ENCODE measurements at places on chromosomes 16 and 17.
A peak's percentile ranks its signal among the peaks of the same experiment; 100 is the strongest.

DNA sequence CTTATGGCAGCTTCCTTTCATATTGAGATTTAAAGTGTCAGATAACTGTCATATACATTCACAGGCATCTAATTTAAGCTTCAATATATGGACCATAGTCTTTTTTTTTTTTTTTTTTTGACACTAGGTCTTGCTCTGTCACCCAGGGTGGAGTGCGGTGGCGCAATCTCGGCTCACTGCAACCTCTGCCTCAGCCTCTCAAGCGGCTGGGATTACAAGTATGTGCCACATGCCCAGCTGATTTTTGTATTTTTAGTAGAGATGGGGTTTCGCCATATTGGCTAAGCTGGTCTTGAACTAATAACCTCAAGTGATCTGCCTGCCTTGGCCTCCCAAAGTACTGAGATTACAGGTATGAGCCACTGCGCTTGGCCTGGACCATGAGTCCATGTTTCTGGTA is 13.6 kb downstream of the CEP95 start:
- no peak for DNase-seq

GRCh38 chr17:320139-320538 is 32.5 kb downstream of the RPH3AL start:
- DNase-seq: no peak

DNA sequence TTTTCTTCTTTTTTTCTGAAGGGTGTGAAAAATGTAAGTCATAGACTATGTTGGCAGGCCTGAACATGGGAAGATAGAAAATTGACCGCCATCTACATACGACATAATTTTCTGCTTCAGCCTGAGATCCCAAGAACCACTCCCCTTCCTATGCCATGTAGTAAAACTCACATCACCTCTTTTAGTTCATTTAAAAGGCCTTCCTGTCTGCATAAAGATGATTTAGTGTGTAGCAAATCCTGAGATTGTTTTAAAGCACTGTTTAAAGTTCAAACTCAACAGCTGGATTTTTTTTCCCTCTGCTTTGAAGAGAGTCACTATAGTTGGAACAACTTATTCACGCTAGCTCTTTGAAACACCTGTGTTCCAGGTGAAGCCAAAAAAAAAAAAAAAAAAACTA is 101.5 kb downstream of the NLK start:
- no peak for DNase-seq

GRCh38 chr16:12079412-12079965 is 103.0 kb downstream of the SNX29 start:
- peak; percentile 27 for DNase-seq

- peak; percentile 41 for DNase-seq
Observed at GRCh38 chr17:18257982-18258355, 569 bp downstream of the FLII start.

GRCh38 chr16:58499092-58499511 is 841 bp upstream of the NDRG4 start:
- no peak for DNase-seq

GRCh38 chr17:78512976-78513375 is 64.2 kb downstream of the DNAH17 start:
- DNase-seq: no peak

- no peak for DNase-seq
Observed at GRCh38 chr16:29663016-29663806, at the start of gene SPN. TSS of gene SPN (plus strand) at chr16:29663247. CDS start at chr16:29663729, 482 bp downstream.

GRCh38 chr16:69526831-69527655 is 38.7 kb upstream of the NFAT5 start:
- DNase-seq: no peak

- no peak for DNase-seq
Observed at GRCh38 chr17:70989280-70989679, 819.9 kb downstream of the KCNJ2 start.

DNA sequence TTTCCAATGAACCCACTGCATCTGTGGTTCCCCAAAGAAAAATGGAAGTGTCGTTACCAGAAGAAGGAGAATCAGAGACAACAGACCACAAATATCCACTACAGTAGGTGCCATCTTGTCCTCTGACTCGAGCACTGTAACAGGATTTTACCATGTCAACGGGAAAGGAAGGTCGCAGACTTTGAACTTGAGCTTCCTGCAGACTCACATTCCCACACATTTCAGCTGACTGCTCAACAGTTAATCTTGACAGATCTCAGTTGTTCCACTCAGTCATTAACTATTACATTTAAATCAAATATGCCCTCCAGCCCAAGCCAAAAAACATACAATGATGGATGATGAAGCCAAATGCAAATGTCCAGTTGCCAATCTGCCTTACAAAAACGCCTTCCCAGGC is 37.0 kb downstream of the GAS7 start:
- DNase-seq: no peak

DNA sequence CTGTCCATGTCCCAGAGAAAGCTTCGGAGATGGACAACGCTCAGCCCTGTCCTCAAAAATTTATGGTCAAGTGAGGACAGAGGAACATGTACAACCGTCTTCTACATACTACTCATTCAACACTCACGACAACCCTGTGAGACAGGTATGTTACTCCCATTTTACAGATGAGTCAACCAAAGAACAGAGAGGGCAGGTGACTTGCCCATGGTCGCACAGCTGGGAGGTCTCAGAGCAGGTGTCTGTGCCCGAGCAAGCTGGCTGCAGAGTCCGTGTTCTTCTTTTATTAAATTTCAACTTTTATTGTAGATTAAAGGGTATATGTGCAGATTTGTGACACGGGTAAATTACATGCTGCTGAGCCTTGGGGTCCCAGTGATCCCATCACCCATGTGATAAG is 5.8 kb upstream of the WFDC1 start:
- no peak for DNase-seq

GRCh38 chr17:68437979-68438822 is 19.1 kb downstream of the WIPI1 start:
- peak; percentile 59 for DNase-seq

DNA sequence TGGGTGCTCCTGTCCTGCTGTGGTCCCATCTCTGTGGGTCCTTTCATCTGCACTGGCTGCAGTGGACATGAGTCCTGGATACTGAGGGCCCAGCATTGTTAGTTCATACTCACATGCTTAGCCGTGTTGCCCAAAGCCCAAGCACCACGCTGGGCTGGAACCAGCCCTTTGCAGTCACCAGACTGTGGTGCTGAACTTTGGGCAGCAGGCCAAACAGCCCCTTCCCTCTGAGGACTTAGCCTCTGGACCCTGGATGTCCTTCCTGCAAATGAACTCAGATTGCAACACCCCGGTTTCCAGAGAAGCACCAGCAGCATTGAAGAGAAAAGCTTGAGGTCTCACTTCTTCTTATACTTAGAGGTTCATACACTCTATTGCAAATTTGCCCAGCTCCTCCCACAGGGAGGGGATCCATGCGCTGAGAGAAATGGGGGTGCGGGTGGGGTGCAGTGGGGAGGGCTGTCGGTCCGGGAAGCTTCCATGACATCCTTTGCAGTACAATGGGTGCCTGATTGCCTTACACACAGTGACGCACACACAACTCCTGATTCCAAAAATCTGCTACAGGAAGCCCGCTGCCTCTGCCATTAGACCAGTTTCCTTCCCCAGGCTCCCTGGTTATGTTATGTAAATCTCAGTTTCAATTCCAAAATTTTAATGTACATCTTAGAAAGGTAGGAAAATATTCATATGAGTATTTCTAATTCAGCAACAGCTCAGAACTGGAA is 65.8 kb downstream of the RGS9 start:
- DNase-seq: no peak

DNA sequence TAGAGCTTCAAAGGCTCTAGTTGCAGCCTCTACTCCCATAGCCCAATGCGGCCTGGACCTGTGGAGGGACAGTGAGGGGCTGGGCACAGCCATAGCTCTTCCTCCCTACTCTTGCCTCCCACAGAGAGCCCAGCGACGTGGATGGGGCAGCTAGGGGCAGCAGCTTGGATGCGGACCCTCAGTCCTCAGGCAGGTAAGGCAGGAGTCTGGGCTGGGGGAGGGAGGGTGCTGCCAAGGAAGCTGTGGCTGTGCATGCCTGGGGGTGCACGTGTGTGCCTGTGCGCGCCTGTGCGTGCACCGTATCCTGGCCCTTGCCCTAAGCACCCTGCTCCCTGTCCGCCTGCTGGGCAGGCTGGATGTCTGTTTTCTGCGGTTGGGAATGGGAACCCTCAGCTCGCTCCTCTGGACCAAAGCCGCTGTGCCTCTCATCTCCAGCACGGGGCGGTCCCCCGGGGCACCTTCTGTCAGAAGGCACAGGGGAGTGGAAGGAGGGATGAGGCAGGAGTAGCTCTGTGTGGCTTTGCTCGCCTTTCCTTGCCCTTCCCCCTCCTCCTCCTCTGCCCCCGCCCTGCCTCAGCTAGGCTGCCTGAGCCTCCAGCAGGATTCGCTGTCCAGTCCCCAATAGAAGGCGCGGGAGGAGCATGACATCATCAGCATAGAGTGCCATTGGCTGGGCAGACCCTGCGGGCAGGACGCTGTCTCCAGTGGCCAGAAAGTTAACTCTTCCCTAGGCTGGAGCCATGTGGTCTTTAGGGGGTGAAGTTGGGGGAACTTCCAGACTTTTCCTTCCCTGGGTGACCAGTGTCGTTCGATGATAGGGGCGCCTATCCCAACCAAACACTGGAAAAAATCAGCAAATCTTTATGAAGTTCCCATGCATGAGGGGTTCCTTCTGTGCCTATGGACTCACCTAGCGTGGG is 797 bp downstream of the PRCD start:
- DNase-seq: no peak

GRCh38 chr16:47694543-47694942 is 233.4 kb downstream of the PHKB start:
- DNase-seq: no peak

GRCh38 chr17:30236766-30237165 is 1.3 kb upstream of the SLC6A4 start:
- no peak for DNase-seq

GRCh38 chr17:21199311-21199710 is 14.7 kb downstream of the TMEM11 start:
- no peak for DNase-seq

GRCh38 chr17:38768417-38768816 is 15.9 kb downstream of the PSMB3 start:
- no peak for DNase-seq

- DNase-seq: peak; percentile 13
Observed at GRCh38 chr17:42016411-42016831, 818 bp downstream of the DNAJC7 start.

GRCh38 chr17:43755389-43755875 is 3.2 kb downstream of the SOST start:
- no peak for DNase-seq

DNA sequence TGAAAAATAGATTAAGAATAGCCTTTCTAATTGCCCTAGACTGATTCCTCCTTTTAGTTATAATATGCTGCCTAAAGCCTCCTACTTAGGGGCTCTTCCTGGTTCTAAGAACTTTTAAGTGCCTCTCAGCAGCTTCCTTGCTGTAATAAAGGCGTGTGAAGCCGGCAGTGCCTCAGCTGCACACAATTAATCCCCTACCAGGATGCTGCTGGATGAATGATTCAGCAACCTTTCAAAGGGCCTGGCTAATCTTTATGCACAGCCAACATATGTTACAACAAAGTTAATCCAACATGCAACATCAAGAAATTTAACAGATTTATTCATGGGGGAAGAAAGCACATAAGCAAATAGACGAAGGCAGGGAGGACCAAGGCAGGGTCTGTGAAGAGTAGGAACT is 145.2 kb downstream of the PMP22 start:
- DNase-seq: no peak
